Suppressor macrophage treated with lipopolysaccharide for 4 hours (primary cell): ENCODE measurements at places on chromosomes 16 and 17.

DNA sequence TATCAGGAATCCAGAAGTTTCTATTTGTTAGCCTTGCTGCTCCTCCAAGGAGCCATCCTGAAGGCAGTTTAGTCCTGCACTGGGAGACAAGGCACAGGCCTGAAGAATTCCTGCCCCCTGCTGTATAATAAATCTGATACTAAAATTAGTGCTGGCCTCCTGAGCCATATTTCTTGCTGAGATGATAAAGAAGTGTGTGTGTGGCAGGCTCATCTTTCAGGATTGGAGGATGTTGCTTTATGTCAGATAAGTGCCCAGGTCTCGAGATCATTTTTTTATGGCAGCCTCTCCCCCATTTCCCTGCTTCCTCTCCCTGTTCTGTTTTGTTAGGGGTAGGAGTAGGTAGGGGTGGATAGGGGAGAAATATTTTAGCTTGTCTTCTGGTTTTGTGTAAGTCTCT is 26.0 kb downstream of the MSI2 start:
- no peak for DNase-seq

GRCh38 chr16:72013389-72013788 is 4.8 kb downstream of the DHODH start:
- no peak for DNase-seq

GRCh38 chr17:56141046-56141839 is 12.0 kb upstream of the ANKFN1 start:
- no peak for DNase-seq

GRCh38 chr16:27149986-27150385 is 53.3 kb upstream of the KDM8 start:
- no peak for DNase-seq

DNA sequence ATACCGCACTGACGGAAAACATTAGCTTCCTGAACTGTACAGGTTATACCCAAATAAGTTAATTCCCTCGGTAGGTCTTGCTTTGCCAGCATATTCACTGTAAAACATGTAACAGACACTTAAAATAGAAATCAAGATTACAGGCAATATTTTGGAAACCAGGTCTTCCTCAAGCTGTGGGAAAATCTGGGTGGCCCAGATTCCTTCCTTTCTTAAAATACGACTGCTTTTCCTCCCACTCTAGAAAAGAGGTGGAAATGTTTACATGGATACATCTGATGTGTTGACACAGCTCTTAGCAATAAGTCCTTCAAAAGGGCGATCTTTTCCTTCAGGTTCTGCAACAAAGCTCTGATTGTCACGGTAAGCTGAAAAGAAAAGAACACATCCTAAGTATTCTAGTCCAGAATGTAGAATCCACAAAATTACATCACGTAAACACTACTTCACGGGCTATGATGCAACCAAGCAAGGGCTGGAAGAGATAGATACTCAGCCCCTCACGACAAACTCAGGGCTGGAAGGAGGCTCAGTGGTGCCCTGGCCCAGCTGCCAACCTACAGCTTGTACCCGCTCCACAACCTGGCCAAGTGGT is 18.4 kb downstream of the STX8 start:
- DNase-seq: no peak

- no peak for DNase-seq
These were observed 13.0 kb downstream of the PITPNM3 start for GRCh38 chr17:6543079-6544010.

GRCh38 chr17:76682296-76682695 is 28.5 kb downstream of the MXRA7 start:
- DNase-seq: no peak

DNA sequence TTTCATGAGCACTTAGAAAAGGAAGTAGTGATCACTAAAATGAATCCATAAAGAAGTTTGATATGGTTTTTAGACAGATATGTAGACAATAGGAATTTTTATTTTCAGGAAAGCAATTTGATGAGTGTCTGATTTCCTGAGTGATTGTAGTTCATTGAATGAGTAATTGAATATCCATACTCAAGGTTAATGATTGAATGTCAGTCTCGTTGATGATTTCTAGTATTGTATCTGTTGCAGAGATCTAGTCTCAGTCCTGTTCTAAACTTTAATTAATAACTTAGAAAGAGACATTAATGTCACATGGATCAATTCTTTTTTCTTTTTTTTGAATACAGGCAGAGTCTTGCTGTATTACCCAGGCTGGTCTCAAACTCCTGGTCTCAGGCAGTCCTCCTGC is 78.3 kb downstream of the NLK start:
- no peak for DNase-seq

DNA sequence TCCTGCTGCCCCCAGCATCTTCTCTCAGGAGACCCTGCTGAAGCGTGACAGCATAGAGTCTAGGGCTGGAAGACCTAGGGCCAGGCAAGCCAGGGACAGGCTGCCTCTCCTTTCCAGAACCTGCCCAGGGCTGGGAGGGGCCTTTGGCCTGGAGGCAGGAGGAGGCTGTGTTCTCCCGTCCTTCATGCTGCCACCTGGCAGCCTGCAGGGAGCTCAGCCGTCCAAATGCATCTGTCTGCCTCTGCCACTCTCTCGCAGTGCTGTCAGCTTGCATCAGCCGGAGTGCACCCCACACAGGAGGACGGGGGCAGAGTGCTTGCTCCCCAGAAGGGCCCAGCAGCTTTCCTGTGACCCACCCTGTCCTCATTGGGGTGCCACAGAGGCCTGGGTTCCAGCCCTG is 31.3 kb downstream of the ARHGAP23 start:
- DNase-seq: no peak

- no peak for DNase-seq
These were observed 130.2 kb downstream of the CPPED1 start for GRCh38 chr16:12673466-12673865.

GRCh38 chr17:59277031-59277430 is 54.4 kb upstream of the YPEL2 start:
- peak; percentile 87 for DNase-seq

DNA sequence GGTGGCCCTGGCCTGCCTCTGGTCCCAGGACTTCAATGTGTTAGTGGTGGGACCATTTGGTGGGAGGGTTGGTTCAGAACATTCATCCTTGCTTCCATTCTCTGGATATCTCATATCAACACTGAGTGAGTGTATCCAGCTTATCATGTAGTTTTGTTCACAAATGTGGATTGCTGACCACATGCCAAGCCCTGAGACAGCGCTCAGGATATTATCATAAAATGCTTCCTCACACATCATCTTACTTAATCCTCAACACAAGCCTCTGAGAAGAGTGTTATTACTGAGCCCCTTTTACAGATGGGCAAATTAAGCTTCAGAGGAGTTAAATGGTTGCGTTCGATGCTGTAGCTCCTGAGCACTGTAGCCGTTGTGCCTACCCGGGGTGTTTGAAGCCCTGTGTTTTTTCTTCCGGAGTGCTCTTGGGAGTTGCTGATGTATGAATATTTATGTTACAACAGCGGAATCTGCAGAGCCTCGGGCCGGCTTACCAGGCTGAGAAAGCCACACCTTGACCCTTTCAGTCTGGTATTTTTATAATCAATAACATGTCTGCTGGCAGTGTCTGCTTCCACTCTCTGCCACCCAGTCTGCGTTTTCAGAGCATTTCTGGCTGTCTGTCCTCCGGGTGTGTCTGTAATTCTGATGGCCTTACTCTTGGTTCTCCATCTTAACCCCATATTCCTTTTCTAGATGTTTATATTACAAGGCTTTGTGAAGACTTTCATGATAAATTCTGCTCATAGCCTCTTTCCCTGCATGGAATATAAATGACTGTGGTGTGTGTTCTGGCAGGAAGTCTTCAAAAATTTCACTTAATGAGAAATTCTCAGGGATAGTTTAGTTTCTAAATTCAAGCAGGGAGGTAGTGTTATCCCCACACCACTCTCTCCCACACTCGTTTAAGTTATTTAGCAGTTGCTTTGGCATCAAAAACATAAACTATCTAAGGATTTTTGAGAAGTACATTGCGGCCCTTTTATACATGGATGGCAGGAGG is 2.9 kb downstream of the GLP2R start:
- no peak for DNase-seq

DNA sequence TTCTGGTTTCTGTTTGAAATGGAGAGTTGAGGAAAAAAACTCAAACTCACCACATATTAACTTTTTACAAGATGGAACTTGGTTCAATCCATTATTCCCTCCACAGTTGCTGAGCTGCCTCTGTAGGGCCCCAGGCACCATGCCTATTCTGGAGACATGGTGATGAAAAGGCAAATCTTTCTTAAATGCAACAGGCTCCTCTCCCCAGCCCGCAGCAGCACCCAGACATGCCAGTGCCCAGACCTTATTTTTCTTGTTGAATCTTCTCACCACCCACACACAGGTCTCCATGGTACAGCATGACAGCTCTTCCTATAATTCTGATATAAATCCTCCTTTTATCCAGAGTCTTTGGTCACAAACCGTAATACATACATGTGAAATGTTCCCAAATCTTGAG is 7.6 kb downstream of the CYTH1 start:
- DNase-seq: peak; percentile 39

DNA sequence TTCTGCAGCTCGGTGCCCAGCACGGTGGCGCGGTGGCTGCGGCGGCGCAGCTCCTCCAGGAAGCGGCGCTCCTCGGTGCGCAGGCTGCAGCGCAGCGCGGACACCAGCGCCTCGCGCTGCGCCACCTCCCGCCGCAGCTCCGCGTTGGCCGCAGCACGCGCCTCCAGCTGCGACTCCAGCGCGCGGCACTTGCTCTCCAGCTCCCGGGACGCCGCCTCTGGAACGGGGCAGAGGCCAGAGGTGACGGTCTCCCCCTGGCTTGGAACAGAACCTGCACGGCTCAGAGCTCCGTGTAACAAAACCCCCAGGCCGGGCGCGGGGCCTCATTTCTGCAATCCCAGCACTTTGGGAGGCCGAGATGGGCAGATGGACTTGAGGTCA is 13.2 kb upstream of the CLUH start:
- peak; percentile 61 for DNase-seq

- no peak for DNase-seq
These were observed 8.2 kb downstream of the NXPH3 start for GRCh38 chr17:49583889-49584288.

DNA sequence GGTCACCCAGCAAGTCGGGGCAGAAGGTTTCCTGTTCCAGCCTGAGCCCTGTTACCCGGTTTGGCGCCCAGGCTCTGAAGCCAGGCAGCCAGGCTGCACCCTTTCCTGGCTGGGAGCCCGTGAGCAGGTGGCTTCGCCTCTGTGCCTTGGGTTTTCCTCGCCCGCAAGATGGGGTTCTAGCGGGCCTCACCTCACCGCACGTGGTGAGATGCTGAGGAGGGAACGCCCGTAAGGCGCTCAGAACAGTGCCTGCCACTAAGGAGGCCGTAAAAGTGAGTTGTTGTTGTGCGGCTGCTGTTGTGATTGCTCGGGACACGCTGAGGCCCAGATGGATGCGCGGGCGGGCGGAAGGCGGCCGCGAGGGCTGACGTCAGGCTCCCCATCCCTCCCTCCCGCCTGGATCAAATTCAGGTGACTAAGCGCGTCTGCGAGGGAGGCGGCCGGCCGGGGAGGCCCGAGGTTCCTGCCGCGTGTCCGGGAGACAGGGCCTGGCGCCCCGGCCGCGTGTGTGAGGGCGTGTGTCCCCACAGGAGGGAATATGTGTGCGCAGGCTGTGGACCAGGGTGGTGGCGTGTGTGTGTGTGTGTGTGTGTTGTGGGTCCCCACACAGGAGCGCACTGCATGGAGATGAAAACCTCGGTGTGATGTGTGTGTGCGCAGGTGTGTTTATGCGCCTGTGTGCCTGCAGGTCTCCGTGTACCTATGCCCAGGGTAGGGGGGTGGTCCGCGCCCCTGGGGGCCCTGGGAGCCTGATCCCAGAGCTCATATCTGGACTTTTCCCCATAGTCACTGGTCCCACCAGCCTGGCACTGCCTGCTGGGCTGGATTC is 4.3 kb downstream of the CAMKK1 start:
- DNase-seq: no peak

DNA sequence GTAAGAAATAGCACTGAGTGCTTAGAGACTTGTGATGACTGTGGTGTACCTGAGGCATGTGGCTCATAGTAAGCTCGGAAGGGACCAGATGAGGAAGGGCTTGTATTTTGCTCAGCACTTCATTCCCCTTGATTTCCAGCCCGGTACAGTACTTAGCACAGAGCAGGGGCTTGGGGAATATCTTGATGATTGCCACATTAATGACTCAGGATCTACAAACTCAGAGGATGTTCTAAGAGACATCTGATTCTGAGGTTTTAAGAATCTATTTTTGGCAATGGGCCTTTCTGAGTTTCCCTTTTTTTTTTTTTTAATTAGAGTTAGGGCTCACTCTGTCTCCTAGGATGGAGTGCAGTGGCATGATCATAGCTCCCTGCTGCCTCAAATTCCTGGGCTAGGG is 9.1 kb downstream of the ASPHD1 start:
- DNase-seq: peak; percentile 80

- no peak for DNase-seq
These were observed 79.0 kb downstream of the CA10 start for GRCh38 chr17:52079496-52079895.

DNA sequence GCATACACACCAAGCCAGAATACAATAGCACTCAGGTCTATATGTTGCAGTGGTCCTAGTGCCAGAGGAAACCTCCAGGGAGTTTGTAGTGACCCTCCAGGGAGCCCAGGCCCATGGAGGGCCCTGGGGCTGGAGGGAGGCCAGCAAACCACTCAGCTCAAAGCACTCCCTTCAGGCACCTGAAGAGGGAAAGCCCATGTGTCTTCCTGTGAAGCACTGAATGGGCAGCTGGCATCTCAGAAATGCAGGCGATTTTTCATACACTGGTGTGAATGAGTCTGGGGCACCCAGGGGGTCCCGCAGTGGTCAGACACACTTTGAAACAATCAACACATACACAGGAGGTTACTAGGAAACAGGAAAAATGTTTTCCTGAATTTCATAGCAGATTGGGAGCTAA is 12.8 kb downstream of the TBC1D26 start:
- DNase-seq: no peak

GRCh38 chr17:34675143-34675542 is 95.8 kb downstream of the TMEM132E start:
- no peak for DNase-seq

DNA sequence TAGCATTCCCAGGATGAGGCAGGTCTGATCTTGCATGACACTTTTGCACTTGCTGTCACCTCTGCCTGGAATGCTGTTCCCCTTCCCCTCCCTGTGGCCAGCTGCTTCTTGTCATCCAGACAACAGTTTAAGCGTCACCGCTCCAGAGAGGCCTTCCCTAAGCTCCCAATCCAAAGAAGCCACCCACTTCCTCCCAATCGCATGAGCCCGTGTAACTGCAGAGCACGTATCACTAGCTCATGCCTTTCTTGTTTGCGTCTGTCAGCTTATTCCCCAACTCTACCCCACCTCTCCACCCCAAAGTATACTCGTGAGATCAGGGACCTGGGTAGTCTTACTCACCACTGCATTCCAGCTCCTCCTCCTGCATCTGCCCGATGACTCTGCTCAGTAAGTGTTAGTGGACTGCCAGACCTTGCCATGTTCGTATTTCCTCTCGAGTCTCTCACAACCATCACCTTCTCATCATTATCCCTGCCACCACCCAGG is 92.8 kb downstream of the GAS7 start:
- DNase-seq: no peak

- DNase-seq: no peak
These were observed 10.2 kb downstream of the POLR2C start for GRCh38 chr16:57472665-57473060.

- no peak for DNase-seq
These were observed 103.0 kb upstream of the CDH13 start for GRCh38 chr16:82523815-82524214.
